ENCODE measurements at places on chromosomes 2 and 18. TPM values are rescaled to one million over a fixed set of nuclear protein-coding genes. Genes with fewer than 3 reads are reported as not detected.

- DNase-seq: no peak
Observed at GRCh38 chr2:74291218-74291544, 52.0 kb downstream of the SLC4A5 start.

DYTN gene
- not detected for total RNA-seq

GRCh38 chr2:21270708-21271122, 146.9 kb downstream of the TDRD15 start:
- peak; percentile 78 for DNase-seq

GRCh38 chr2:165844216-165844615, 50.2 kb upstream of the GALNT3 start:
- no peak for DNase-seq

All from right lobe of liver (tissue), 6 donors.